ENCODE measurements at places on chromosomes 4 and X.

DNA sequence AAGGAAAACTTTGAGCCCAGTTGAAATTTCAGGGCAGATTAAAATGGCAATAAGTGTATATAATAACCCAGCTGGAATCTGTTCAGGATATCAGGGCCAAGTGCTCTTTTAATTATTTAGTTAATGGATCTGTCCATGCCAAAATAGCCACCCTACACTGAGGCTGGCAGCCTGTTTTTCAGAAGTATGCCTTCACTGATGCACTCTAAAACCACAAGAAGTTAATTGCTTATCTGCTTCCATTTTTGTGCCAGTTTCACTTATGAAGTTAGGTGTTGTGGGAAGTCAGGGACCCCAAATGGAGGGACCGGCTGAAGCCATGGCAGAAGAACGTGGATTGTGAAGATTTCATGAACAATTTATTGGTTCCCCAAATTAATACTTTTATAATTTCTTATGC, 960.3 kb downstream of the C4orf33 start:
- no peak for DNase-seq

GRCh38 chrX:18983666-18984380, at the start of gene PHKA2:
Gene PHKA2, minus strand, starts transcription at chrX:18984114. Its CDS starts 182 bp downstream, at chrX:18983932.
- peak; percentile 1 for DNase-seq

- no peak for DNase-seq
Observed at GRCh38 chrX:40866893-40867292, 131.6 kb upstream of the MED14 start.

DNA sequence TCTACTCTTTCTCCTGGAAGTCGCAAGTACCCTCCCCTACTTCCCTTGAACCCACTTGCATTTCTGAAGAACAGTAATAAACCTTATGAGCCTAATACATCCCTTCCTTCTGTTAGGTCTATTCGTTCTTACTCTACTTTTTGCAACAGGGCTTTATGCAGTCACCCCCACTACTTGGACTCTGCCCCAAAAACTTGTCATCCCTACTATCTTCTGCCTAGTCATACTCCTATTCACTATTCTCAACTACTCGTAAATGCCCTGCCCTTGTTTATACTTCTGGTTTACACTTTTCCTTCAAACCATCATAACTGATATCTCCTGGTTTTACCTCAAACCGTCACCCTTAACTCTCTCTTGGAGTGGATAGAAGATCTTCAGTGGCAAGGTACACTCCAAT, 55.2 kb upstream of the SLIT2 start:
- DNase-seq, result no peak

DNA sequence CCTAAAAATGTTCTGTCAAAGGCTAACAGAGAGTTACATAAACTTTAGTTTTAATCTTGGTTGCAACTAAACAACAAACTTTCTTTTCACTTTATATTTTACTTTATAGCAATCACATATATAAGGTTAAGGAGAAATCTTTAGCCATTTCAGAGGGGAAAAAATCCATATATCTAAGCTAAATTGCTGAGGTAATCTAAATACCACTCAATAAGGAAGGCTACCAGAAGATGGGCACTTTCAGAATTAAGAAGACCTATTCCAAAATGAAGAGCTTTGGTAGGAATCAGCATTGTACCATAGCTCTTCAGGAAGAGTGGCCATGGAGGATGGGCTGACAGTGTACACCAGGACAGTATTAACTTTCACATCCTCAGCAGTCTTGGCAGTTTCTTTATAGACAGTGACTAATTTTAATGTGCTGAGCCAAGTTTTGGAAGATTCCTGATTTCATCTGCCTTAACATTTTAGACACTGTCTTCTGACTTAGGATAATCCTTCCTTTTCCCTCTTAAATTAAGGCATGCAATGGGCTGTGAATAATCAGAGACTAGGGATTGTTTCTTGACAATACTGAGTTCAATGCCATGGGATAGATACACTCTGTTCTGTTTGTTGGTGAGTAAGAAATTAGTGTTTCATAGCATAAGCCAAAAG, 7.1 kb downstream of the FAT4 start:
- no peak for DNase-seq

- DNase-seq, result no peak
Observed at GRCh38 chrX:125826080-125826479, 340.0 kb downstream of the DCAF12L2 start.

DNA sequence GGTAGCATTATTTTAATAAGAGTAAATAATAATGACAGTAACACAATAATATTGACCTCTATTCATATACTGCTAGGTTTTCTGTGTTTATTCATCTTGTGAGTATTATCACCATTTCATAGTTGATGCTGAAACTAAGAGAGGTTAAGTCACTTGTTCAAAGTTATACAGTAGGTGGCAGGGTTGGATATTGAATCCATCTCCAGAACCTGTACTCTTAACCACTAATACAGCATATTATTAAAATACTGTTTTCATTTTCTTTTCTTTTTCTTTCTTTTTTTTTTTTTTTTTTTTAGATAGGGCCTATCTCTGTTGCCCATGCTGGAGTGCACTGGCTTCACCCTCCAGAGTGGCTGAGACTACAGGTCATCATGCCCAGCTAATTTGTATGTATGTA, 7.1 kb upstream of the ELF2 start:
- no peak for DNase-seq

- DNase-seq, result no peak
Observed at GRCh38 chr4:148355442-148356123, 86.6 kb downstream of the NR3C2 start.
